T-helper 1 cell treated with Interleukin-12 subunit alpha and Interleukin-12 subunit beta and Interleukin-4 antibody, amounts not matched to agents 30 ng/mL and 1 ng/mL, for 36 hours (primary cell): ENCODE measurements at places on chromosomes 3 and 15. TPM values are rescaled to one million over a fixed set of nuclear protein-coding genes. Genes with fewer than 3 reads are reported as not detected.

The C3orf20 gene
- 0.24 and 0.25 TPM in 2 replicates for total RNA-seq

The CHL1 gene
- total RNA-seq, result not detected in 2 replicates

The IL1RAP gene
- total RNA-seq, result 17.6 and 20.2 TPM in 2 replicates

The FAM81A gene
- 0.17 and 0.78 TPM in 2 replicates for total RNA-seq

The NUP210 gene
- total RNA-seq, result 160 and 161 TPM in 2 replicates

The CHCHD4 gene
- total RNA-seq, result 13.8 and 14.5 TPM in 2 replicates

The ARPP19 gene
- total RNA-seq, result 181 and 197 TPM in 2 replicates

The PRKCI gene
- total RNA-seq, result 15.9 and 18.5 TPM in 2 replicates

The WDR93 gene
- total RNA-seq, result not detected in 2 replicates
